ENCODE measurements at places on chromosomes 6 and 20.

- no peak for DNase-seq
Observed at GRCh38 chr20:23437126-23437899, 2.2 kb upstream of the CSTL1 start.

GRCh38 chr6:43977404-43978111 lies 149.7 kb downstream of the MRPL14 start:
- DNase-seq, result no peak

GRCh38 chr6:166612471-166612881 lies 14.6 kb downstream of the RPS6KA2 start:
- no peak for DNase-seq

GRCh38 chr6:44388887-44389286 lies 1.4 kb downstream of the CDC5L start:
- DNase-seq, result no peak

DNA sequence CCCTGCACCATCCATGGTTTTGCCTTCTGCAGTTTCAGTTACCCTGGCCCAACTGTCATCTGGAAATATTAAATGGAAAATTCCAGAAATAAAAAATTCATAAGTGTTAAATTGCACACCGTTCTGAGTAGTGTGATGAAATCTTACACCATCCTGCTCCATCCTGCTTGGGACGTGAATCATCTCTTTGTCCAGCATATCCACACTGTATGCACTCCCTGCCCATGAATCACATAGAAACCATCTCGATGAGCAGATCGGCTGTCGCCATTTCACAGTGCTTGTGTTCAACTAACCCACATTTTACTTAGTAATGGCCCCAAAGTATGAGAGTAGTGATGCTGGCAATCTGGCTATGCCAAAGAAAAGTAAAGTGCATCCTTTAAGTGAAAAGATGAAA lies 105.9 kb upstream of the ID4 start:
- DNase-seq, result no peak

DNA sequence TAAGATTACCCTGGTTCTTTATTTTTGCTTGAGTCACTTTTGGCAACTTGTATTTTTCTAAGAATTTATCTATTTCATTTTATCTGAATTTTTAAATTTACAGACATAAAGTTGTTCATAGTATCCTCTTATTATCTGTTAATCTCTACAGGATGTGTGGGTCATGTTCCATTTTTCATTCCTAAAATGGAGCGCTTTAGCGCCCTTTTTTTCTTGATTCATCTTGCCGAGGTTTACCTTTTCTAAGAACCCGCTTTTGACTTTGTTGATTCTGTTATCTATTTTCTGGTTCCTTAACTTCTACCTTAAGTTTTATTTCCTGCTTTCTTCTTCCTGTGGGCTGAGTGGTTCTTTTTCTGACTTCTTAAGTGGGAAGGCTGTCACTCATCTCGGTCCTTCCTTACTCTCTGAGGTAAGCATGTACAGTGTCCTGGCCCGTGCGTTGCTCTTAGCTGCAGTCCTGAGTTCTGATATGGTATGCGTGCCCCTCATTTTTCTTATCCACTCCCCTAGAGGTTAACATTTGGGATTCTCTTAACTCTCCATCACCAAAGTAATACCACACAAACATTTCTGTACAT lies 399.8 kb downstream of the CDC5L start:
- no peak for DNase-seq

- no peak for DNase-seq
Observed at GRCh38 chr20:54933212-54933904, 458.0 kb downstream of the DOK5 start.

- DNase-seq, result no peak
Observed at GRCh38 chr6:37218061-37218460, 39.5 kb upstream of the TBC1D22B start.

DNA sequence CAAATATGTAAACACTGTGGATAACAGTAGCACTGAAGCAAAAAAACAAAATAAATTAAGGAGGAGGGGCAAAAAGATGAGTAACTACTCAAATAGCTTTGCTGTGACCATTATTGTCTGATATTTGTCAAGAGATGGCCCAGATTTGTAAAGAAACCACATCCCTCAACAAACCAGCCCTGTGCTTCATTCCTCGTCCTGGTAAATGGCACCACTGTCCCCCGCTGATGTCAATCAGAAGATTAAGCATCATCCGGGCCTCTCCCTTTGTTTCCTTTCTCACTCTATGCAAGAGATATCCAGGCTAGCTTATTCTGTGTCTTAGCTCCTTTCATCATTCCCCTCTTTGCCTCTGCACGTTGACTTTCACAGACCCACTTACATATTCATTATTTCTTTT lies 259.0 kb downstream of the SYNE1 start:
- DNase-seq, result no peak

DNA sequence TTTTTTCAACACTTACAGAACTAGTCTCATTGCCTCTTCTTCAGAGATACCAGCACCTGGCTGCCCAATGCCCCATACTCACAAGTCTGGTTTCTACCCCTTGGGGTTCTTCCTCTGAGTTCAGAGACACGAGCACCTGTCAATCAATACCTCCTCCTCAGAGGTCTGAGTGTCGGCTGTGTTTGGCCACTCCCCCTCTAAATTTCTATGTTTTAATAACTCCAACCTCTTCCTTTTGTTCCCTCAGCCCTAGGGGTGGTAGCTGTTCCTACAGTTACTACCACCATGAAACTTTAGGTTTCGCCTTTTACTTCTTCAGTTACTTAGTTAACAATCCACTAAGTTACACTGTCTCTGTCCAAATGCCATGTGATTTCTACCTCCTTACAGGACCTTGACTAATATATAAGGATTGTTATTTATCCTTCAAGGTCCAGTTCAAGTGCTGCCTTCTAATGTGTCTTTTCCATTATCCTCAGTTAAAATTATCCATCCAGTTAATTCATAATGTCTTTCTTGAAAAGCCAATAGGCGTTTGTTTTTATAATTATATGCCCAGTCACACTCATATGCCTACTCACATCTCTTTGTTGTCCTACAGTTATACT lies 14.6 kb upstream of the PHF20 start:
- DNase-seq, result no peak

DNA sequence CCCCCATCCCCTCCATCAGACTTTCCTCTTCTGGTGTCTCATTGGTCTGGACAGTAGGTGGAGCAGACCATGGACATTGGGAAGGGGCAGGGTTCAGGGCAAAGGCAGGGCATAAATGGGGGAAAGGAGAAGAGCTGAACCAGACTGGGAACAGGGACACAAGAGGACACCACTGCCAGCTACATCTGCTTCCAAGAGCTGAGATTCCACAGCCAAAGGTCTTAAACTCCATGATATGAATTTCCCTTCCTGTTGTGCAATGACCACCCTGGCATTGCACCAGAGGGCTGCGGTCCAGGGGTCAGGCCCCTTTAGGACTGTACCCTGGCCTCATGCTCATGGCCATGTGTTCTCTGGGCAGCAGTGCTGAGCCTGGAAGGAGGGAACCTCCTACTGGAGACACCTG lies 137.9 kb downstream of the MAFB start:
- DNase-seq, result no peak

DNA sequence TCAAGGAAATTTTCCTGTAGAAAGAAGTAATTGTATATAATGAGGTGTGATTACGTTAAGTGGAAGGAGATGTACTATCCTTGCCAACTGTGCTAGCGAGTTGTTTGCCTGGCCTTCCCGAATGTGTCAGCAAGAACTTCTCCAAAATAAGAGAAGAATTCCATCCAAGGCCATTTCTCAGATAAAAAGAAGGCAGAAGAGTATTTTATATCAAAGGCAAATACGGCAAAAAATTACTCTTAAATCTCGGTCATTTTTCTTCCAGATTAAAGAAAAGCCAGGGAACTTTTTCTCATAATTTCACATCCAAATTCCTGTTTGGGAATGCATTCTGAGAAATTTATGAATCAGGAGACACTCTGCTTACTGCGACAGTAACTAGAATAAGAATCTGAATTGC lies 290.6 kb downstream of the CBLN4 start:
- no peak for DNase-seq

DNA sequence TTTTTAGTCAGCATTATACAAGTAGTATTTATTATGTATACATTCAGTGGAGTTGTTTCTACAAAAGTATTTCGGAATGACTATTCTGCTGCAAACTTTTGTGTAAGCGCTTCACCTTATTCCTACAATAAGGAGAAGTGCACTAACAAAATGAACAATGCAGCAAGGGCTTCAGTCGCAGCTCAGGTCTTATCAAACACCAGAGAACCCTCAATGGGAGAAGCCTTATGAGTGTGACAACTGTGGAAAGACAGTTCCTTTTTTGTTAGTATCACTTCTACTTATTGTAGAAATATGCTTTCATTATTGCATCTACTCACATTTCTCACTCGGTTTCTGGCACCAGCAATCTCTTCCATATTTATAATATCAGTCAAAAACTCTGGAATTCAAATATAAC lies 18.8 kb downstream of the ZKSCAN3 start:
- no peak for DNase-seq

DNA sequence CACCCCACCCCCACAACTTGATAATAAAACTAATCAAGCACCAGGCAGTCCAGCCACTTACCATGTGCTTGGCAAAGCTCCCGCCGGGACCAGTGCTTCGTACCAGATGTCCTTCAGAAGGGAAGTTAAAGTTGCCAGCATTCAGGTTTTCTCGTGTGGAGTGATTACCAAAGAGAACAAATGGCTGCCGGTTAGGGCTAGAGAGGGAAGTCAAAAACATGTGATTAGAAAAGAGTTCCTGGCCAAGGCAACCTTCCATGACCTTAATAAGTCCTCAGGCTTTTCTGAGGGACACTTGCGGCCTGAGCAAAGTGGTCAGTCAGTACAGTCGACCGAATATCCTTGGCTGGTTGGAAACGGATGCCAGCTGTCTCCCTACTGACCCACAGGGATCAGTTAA lies 67.0 kb downstream of the DNAAF9 start:
- no peak for DNase-seq

- DNase-seq, result no peak
Observed at GRCh38 chr20:6705106-6705766, 62.2 kb upstream of the BMP2 start.

DNA sequence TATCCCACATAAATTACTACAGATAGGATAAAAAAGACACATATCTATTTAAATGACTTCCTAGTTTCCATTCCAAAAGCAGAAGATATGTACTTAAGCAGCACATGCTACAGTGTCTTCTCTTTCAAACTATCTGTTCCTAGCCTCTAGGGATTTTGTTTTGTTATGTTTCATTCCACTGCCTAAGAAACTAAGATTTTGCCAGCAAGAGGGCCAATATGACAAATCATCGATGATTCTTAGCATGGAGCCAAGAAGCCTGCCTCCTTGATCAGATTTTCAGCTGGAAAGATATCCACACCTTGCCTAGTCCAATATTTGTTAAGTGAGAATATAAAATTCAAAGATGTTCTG lies 7.0 kb downstream of the SNX5 start:
- no peak for DNase-seq

DNA sequence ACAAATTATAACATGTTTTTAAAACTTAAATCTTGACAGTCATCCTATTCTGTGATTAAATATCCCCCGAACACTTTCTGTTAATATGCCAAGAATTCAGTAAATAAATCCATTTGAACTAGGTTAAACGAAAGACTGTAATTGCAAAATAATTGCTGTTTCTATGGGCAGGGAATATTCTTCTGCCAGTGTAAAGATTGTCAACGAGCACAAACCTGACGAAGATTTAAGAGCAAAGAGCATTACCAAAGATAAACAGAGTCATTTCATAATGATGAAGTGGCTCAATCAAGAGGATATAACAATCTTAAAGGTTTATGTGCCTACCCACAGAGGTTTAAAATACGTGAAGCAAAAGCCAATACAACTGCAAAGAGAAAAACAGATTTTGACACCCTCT lies 76.3 kb upstream of the ADGRG6 start:
- no peak for DNase-seq

DNA sequence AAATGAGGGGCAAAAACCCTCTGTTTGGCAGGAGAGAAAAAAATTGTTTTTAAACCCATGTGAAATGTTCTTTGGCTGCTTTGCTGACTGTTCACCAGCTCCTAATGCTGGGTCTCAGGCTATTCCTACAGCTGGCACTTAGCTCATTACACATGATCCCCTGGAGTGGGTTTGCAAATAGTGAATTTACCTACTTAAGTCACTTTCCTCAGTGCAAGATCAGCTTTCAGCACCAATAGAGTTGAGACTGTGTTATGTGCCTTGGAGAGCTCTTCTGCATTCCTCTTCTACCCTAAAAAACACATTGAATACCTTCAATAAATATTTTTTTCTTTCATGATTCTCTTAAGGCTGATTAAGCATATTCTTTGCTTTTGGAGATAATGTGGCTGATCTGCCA lies 58.4 kb upstream of the PRDM1 start:
- DNase-seq, result no peak

DNA sequence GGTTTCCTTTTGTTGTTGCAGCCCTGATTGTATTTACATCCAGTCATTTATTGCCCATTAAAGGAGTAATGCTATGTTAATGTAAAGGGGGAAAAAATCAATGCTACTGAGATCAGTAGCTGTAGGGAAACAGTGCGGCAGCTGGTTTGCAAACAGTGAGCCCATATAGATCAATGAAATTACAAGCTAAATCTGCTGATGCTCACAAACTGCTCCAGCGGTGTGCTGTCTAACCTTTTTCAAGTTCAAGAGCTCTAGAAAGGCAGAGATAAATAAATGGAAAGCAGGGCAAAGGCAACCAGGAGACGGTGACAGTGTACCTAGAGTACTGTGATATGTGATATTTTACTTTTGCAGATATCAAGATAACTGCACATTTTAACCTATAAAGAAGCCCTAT lies 449.0 kb upstream of the MMS22L start:
- DNase-seq, result no peak

GRCh38 chr6:170250455-170250854 lies 40.4 kb downstream of the DLL1 start:
- DNase-seq, result no peak

DNA sequence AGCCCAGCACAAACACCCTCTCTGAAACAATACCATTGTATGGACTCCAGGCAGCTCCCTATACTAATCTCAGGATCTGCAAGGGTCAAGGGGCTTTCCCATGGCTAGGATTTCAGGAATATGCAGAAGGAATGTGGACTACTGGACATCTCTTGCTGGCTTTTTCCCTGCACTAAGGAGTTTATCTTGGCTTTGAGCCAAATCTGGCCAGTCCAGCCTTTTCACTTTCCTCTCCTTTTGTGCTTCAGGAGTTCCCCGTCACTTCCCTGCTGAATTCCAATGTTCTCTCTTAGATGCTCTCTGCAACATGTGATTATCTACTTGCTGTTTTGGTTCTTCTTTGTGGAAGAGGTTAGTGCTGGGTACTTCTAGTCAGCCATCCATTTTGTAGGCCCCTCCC lies 568.2 kb downstream of the HDGFL1 start:
- DNase-seq, result no peak

DNA sequence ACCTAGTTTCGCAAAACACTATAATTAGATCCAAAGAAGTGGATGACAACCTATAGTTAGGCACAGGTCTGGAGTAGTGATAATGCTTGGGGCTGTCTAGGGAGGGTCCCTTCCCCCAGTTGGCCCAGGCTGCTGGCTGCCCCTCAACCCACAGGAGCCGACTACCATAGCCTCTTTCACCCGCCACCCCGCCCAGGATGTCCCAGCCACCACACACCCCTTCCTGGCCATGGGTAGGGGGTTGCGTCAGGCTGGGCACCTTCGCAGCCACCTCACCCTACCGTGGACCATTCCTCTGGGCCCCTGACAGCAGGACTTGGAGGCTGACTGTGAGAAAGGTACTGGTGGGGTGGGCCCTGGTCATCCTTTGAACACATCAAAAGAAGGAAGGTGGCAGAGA lies 8.5 kb downstream of the TFEB start:
- no peak for DNase-seq

GRCh38 chr6:31651602-31652191 lies 764 bp downstream of the BAG6 start:
- DNase-seq, result peak; percentile 41

Data from stimulated activated CD4-positive, alpha-beta T cell treated with anti-CD3 and anti-CD28 coated beads, Interleukin-15, amount 100 ng/mL, for 48 hours (primary cell).